ENCODE measurements at places on chromosomes 7 and 10.
A peak's percentile ranks its signal among the peaks of the same experiment; 100 is the strongest.

- no peak for DNase-seq
These were observed 26.4 kb downstream of the PNPLA8 start for GRCh38 chr7:108499566-108499965.

DNA sequence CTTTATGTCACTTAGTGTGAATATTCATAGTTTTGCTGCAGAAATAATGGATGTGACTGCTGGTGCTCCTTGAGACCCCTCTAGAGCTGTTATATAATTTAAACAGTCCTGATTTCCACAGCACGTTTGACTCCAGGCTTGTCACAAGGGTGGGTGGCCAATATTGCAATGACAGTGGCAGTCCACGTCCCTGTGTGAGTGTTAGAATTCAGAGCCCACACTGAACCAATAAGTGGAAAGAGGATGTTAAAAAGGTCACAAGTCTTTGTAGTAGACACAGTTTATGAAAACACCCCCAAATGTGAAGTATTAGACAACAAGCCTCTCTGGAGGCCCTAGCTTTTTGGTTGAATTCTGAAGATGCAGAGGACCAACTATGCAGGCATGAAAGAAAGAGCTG lies 2.0 kb downstream of the PPP1R17 start:
- DNase-seq: no peak

DNA sequence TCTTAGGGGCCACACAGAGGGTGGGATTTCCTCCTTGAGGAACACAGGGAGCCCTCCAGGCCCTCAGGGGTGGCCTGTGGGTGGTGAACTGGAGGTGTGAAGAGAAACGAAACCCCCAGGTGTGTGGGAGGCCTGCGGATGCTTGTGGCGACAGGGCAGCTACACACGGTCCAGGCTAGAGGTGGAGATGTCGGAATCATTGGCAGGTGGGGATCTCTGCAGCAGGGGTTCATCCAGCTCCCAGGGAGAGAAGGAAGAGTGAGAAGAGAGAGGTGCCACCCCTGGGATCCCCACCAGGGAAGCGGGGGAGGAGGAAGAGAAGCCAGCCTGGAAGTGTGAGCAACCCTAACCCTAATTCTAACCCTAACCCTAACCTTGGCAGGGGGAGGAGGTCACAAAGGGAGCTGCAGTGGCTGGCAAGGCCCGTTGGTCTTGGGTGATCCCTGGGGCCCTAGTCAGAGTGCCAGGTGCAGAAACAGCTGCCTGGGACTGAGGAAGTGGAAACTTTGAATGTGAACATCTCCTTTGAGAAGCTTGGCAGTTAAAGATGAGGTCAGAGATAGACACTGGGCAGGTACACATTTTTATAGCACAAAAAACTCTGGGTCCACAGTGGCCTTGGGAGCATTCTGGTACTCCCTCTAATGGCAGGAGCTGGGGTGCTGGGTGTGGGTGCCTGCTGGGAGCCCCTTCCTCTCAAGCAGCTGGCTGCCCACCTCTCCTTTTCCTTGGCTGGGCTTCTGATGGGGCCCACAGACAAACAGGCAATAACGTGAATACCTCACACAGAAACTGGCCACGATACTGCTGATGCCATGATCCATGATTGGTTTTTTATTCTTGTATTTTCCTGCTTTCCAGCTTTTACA lies 6.8 kb upstream of the AEBP1 start:
- DNase-seq: no peak

DNA sequence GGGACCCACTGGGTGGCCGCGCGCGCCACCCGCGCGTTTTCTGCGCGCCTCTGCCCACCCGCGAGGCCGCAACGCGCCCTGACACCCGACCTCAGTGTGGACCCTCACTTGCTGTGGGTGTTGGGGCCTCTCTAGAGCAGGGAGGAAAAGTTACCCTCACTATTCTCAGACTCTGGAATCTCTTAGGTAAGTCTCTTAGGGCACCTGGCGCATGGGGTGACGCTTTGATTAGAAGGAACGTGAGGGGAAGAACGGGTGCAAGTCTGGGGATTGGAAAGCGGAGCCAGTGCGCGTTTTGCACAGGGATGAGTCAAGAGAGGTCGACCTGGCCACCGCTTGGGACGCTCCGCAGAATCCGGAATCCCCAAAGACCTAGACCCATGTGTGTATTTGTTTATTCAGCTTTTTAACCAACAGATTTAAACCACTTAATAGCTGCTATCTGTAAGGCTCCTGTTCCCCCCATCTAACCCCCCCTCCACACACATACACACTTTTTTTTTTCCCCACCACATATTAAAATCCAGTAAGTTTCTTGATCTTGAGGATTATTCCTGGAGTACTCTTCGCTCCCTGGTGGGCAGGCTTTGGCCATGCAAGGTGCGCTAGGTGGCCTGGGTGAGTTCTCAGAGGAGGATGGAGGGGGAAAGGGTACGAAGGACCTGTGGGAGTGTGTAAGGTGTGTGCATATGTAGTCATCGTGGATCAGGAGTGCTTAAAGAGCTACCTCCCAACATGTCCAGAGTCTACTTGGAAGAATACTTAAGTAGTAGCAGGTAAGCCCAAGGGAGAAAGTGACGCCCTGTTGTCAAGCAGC lies 169.1 kb upstream of the PPP1R3A start:
- DNase-seq: no peak

DNA sequence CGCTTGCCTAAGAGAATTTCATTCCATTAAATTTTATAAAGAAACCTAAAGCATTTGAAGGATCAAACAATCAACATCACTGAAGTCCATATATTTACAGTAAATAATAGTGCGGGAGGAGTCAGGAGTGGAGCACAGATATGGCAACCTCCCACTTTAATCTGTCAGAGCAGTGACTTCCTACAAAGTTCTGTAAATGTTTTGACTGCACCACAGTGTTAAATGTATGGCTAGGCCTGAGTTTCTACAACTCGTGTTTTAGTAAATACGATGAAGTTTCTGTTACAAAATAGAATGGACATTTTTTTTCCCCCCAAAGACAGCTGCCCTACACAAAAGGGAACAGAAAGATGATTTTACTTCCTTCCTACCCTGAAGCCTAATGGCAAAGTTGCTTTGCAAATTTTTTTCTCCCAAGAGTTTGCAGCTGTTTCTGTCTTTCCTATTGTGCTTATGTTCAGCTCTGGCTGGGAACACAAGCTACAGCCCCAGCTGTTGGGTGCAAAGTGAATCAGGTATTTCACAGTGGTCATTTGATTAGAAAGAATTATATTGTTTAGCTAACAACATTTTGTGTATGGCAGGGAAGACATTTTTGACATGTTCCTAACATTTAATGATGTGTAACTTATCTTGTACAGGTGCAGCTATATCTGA lies 62.1 kb downstream of the MET start:
- no peak for DNase-seq

- DNase-seq: no peak
These were observed 576.4 kb downstream of the GRID1 start for GRCh38 chr10:85789982-85790789.

- no peak for DNase-seq
These were observed 7.4 kb downstream of the HNRNPF start for GRCh38 chr10:43401627-43402026.

- peak; percentile 66 for DNase-seq
These were observed 11.6 kb upstream of the HNRNPF start for GRCh38 chr10:43420369-43421200.

GRCh38 chr7:8175929-8176369 lies 86.0 kb downstream of the ICA1 start:
- no peak for DNase-seq

- no peak for DNase-seq
These were observed 132.6 kb downstream of the LHPP start for GRCh38 chr10:124594240-124594639.

DNA sequence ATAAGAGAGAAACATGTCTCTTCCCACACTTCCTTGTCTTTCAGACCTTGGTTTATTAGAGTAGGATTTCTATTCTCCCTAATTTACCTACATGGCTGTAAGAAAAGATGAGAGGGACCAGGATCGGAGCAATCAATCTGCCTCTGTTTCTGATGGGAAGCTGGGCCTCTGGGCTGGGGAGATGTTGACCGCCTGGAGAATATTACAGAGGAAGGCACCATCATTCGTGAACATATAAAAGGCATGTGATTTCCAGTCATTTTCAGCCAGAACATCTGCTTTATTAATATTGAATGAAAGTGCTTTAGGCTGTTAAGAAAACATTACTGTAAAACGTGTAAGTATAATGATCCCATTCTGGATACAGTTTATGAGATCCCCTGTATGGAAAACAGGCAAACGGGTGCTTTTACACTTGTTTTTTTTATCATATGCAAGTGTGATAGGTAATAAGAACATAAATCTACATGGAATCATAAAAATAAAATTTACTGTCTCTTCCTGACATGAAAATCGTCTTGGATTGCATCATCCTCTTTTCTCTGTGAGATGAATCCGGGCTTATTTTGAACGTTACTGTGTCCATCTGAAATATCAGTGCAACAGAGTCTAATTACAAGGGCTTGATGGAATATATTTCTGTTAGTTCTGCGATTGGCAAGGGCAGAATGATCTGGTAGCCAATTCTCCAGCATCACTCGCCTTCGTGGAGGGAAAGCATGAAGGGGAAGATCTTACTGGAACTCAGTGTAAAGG lies 94.5 kb upstream of the BAIAP2L1 start:
- no peak for DNase-seq

DNA sequence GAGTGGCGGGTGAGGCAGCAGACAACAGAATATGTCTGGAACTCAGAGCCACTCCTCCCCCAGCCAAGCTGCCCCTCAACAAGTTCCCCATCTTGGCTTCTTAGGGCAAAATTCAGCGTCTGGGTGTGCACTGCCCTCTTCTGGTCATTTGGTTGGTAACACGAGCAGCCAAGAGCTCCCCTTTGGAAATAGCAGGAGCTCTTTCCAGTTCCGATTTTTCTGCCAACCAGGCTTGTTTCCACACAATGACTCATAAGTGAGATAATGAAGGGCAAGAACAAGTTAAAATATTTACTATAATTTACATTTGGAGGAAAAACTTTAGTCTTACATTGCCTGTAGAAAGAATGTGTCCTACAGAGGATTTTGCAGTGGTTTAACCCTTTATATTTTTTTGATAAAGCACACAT lies 70.5 kb downstream of the ADCYAP1R1 start:
- no peak for DNase-seq

DNA sequence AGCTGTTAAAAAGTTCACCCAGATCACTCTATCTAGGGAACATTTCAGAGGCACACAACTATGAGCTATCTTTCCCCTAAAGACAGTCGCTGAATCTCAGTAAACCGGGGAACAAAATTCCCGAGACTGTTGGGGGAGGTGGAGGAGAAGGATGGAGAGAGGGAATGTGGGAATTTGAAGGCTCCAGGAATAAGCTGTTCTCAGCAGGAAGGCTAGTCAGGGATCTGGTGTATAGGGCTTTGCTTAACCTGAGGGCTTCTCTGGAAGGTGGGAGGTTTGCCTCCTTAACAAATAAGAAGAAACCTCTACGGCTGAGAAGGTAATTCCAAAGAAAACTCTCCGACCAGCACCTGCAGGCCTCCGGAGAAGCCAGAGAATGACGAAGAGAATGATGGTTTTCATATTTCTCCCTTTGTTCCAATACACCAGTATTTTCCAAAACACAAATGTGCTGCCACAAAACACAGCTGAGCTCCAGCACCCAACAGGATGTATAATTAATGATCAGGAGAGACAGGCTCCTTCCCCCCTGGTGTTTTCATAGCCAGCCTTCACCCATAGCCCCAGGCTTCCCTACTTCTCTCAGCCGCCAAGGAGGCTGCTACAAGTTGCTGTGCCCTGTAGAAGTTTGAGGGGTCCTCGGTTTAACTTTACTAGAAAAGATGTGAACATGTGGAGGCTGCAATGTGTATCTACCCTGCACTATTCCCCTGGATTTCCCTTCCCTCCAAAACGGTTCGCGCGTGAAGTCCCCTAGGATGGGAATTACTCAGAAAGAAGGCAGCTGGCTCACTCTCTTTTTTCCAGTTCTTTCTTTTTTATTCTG lies 2.0 kb downstream of the KCNMA1 start:
- no peak for DNase-seq

GRCh38 chr7:89813081-89813480 lies 341.2 kb upstream of the STEAP1 start:
- no peak for DNase-seq

DNA sequence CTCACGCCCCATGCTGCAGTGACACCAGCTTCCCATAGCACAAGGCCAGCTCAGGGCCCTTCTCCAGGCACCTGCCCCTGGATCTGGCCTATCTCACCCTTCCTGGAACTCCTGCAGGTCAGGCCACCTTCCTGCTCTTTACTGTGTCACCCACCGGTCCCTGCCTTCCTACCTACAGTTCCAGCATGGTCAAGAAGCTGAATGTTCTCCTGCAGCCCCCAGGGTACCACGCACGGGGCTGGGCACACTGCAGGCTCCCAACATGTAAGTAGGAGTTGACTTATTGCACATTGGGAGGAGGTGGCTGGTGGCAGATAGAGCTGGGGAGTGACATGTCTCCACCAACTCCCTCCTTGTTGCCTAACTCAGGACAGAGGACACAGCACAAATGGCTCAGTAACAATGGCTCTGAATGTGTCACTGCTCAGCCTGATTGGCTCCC lies 14.5 kb downstream of the ITPRIP start:
- DNase-seq: no peak

DNA sequence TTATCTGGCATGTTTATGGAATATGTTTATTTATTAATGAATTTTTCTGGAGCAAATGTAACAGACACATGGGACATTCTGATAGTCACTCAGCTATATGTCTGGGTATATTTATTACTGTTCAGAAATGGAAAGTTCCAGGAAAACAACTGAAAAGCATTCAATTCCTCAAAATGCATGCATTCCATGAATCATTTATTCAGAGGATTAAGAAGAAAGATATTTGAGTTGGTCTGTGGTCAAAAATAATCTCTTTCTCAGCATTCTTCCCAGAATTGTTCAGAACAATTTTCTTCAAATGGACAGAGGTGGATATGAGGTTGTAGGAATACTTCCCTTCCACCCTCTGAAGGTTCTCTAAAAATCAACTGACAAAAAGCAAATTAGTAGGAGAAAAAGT lies 97.6 kb upstream of the ITGB1 start:
- DNase-seq: no peak

GRCh38 chr7:157609516-157609915 lies 272.7 kb downstream of the DNAJB6 start:
- no peak for DNase-seq

DNA sequence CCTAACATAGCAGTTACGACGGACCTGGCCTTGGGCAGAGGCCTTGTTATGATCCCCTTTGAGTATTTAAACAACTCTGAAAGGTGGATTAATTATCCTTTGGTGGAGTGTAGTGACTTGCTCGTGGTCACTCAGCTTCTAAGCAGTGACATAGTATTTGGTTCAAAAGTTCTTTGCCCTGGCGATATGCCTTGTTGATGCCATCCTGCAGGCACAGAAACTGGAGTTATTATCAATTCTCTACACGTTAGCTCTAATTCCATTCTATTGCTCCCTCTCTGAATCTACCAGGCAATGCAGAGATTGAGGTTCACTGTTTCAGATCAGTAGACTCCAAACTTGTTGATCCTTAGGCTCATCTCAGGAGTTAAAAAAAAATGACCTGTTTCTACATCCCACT lies 32.5 kb upstream of the ELMO1 start:
- DNase-seq: no peak

DNA sequence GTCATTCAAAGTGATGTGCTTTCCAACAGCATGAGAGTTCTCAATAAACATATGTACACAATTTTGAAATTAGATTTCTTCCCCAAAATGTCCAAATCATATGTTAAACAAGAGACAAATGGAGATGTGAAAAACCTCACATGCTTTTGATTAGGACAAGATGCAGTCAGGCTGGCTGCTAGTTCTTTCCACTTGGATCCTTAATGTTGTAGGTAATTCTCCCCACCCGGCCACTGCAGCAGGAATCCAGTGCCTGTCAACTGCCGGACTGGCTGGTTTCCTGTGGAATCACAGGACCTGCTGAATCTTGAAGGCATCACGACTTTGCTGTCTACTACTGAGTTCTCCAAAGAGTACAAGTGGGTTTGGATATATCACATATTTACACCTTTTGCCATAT lies 138.6 kb upstream of the AKR1E2 start:
- DNase-seq: no peak

- DNase-seq: no peak
These were observed 229.7 kb downstream of the EXOC4 start for GRCh38 chr7:133482599-133482998.
